Panc1 (cell line): ENCODE measurements at places on chromosomes 2 and 18. TPM values are rescaled to one million over a fixed set of nuclear protein-coding genes. Genes with fewer than 3 reads are reported as not detected.

SLC8A1 gene
- total RNA-seq = 0.59 TPM

CNDP1 gene
- not detected for total RNA-seq

GRCh38 chr2:203431391-203432185 lies 103.4 kb downstream of the ABI2 start:
- DNase-seq = no peak

CERKL gene
- total RNA-seq = 0.87 TPM

DNA sequence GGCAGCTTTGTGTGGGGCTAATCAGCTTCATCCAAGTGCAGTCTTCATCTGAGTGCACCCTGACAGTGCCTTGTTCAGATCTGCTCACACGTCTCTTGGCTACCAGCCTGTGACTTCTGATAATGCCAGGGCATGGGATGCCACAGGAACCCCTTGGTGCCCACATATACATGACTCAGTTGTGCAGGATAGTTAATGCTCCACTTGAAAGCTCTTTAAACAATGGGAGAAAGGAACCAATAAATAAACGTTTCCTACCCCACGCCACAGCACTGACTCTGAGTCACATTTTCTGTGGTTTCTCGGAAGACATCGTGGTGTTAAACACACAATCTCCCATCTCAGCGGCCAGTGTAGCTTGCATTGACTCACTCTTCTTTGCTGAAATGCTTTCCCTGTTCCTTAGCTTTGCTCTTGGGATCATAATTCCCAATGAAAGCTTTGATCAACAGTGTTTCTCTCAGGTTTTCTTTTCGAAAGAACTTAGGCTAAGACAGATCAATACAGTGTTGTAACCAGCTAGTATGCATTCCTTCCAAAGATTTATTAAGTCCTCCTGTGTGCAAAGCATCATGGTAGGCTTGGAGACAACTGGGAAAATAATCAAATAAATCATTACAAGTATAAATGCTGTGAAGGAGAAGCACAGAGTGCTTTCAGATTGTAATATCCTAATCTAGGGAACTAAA lies 142.0 kb downstream of the COPS8 start:
- DNase-seq = no peak
